ENCODE measurements at places on chromosomes 12 and 14.

GRCh38 chr12:55008944-55009585 is 10.7 kb upstream of the NEUROD4 start:
- no peak for DNase-seq

- DNase-seq, result peak; percentile 25
Measured at GRCh38 chr12:46266869-46267574, 1.8 kb downstream of the SLC38A1 start.

DNA sequence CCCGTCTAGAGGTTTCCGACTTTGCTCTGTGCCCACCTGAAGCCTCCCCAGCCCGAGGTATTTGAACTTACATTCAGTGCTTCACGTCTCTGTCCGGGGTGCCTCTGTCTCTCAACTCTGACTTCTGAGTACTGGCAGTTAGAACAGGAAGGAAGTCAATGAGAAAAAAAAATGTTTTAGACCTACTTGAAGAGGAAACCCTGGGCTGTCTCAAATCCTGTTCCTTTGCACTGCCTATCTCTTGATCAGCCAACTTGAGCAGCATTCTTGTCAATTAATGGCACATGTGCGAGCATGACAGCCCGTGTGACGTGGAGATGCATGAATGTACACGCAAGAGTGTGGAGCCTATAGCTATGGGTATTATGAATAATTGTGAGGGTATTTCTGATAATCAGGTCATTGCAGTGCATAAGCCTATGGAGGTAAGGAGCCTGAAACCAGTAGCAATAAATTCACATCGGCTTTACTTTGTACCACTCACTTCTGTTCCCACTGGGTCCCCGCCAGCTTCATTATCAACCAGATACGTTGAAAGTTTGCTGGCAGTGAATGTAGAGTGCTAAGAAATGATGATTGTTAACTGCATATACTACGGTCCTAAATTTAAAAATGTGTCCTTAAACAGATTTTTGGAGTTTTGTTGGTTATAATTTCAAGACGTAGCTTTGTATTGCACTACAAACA is at the start of gene ARHGDIB:
Gene ARHGDIB, minus strand, starts transcription at position 136 of the 687 bp plus-strand sequence. CDS start 10,889 bp downstream, outside the sequence.
- peak; percentile 68 for DNase-seq

- DNase-seq, result no peak
Measured at GRCh38 chr12:98154850-98155249, 360.5 kb upstream of the TMPO start.

DNA sequence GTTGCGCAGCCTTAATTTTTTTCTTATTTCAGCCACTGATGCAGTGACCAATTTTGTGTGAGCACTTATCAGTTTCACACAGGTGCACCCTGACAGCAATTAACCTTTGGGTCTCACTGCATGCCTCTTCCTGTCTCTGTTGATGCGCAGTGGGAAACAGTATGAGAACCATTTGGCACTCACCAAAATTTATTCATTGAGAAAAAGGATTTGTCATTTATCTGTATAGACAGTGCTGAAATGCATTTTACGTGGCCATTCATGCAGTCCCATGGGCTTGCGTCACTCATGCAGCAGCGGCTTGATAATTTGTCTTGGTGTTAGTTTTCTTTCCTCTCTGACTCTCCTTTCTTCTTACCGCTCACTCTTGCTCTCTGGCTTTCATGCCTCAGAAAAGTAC is 157.5 kb downstream of the C12orf75 start:
- DNase-seq, result no peak

- DNase-seq, result peak; percentile 81
Measured at GRCh38 chr14:69612014-69612782, 802 bp downstream of the SUSD6 start.

DNA sequence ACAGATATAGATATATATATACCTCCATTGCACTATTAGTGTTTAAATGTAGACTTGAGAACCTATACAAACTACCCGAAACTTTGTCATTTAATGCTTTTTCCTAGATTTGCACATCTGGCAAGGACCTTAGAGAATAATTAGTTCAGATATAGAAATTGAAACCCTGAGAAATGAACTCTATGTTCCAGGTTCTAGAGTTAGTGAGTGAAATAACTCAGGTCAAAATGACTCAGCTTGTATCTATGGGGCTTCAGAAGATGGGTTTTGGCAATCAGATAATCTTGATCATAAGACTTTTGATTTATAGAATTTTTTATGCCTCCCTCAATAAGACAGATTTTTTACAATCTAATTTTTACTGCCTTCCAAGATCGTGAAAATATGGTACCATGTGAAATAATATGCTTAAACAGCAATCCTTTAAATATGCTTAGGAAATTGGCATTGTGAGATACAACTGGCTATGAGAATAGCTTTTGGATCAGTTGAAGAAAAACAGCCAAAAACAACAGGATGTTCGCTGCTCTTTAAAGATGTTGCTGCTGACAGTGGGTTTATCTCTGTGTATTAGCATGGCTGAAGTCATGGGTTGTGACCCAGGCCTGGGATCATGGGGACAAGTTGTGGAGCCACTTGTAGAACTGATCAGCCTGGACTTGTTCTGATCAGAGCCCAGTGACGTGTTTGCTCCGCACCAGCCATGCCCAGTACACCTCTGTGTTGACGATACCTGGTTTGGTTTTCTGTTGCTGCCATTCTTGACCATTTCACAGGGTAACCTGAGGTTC is 63.6 kb downstream of the TTLL5 start:
- no peak for DNase-seq

GRCh38 chr12:51917041-51917590 is 9.8 kb downstream of the ACVRL1 start:
- no peak for DNase-seq

- DNase-seq, result no peak
Measured at GRCh38 chr12:120067901-120068300, 48.7 kb downstream of the RAB35 start.

- DNase-seq, result no peak
Measured at GRCh38 chr12:109653890-109654289, 59.7 kb upstream of the FAM222A start.

DNA sequence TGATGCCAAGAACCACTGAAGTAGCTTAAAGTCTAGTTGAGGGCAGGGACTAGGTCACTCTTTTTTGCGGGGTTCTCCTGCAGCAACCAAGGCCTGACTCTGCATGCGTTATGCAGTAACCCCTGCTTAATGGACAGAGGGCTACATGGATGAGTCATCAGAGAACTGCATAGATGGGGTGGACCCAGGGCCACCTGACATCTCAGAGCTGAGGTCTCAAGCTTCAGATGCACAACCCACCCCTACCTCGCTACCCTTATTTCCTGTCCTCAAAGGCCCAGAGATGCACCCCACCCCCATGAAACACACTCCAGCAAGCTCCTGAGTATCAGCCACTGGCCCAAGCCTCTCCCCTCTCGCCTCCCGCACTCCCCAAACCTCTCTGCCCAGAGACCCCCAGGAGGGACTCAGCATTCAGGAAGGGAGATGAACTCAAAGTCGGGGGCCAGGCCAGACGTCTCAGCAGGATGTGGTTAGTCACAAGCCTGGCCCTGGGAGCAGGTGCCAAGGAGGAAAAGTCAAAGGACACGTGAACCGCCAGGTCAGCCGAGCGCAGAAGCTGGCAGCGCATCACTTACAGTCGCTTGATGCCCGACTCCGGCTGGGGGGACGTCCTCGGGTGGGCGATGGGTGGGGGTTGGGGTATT is 25.8 kb downstream of the SNRNP35 start:
- no peak for DNase-seq

GRCh38 chr12:44677724-44678123 is 198.4 kb downstream of the NELL2 start:
- no peak for DNase-seq

- DNase-seq, result no peak
Measured at GRCh38 chr12:54432815-54433164, 13.7 kb upstream of the ITGA5 start.

GRCh38 chr14:59272633-59273032 is 84.2 kb downstream of the DAAM1 start:
- no peak for DNase-seq

- DNase-seq, result no peak
Measured at GRCh38 chr12:114431902-114432301, 26.0 kb upstream of the TBX5 start.

GRCh38 chr12:108449478-108449877 is 65.6 kb upstream of the FICD start:
- no peak for DNase-seq

GRCh38 chr14:73634011-73634833 is 10.6 kb upstream of the DNAL1 start:
- DNase-seq, result no peak

GRCh38 chr14:105563347-105563737 is 37.0 kb downstream of the TMEM121 start:
- no peak for DNase-seq

DNA sequence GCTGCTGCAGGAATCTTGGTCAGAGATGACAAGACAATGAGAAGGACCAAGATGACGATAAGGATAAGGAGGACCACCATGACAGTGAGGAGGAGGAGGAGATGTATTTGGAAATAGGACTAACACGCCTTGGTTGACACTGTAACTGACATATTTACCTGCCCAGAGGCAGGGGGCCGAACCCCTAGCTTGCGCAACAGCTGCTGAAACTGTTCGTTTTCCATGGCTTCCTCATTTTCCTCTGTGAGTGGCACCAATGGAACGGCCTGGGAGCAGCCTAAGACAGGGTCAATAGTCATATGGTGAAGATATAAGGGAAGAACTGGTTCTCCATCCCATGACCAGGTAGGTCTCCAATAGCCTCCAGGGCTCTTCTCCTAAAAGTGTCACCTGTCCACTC is 28.8 kb downstream of the TIMELESS start:
- no peak for DNase-seq

- DNase-seq, result no peak
Measured at GRCh38 chr12:12474931-12475795, 87.5 kb downstream of the DUSP16 start.

- DNase-seq, result no peak
Measured at GRCh38 chr12:3199551-3200031, 122.4 kb downstream of the TSPAN9 start.

DNA sequence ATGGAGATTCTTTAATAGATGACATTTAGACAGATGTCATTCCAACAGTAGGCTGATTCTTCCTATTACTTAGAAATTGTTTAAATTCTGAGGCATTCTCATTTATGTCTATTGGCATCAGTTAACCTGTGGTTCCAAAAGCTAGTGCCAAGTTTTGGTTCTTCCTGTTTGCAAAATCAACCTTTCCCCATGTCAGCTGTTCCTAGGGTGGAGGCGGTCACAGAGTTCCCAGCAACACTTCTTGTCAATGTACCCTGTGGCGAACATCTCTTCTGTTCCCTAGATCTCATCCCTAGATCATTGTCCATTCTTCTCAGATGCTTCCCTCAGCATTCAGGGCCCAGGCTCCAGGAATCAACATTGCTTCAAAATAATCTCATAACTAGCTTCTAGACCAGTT is 140.9 kb downstream of the PHLDA1 start:
- peak; percentile 19 for DNase-seq

- DNase-seq, result no peak
Measured at GRCh38 chr12:104676636-104677035, 219.9 kb downstream of the CHST11 start.

- DNase-seq, result no peak
Measured at GRCh38 chr14:79573486-79573885, 637.8 kb downstream of the DIO2 start.

- no peak for DNase-seq
Measured at GRCh38 chr12:52235822-52236361, 2.8 kb downstream of the KRT7 start.

- DNase-seq, result no peak
Measured at GRCh38 chr14:78345131-78345744, 175.1 kb downstream of the NRXN3 start.

- DNase-seq, result no peak
Measured at GRCh38 chr12:103952497-103952896, 13.2 kb upstream of the TDG start.

- no peak for DNase-seq
Measured at GRCh38 chr12:115362339-115362976, 678.5 kb upstream of the TBX3 start.

DNA sequence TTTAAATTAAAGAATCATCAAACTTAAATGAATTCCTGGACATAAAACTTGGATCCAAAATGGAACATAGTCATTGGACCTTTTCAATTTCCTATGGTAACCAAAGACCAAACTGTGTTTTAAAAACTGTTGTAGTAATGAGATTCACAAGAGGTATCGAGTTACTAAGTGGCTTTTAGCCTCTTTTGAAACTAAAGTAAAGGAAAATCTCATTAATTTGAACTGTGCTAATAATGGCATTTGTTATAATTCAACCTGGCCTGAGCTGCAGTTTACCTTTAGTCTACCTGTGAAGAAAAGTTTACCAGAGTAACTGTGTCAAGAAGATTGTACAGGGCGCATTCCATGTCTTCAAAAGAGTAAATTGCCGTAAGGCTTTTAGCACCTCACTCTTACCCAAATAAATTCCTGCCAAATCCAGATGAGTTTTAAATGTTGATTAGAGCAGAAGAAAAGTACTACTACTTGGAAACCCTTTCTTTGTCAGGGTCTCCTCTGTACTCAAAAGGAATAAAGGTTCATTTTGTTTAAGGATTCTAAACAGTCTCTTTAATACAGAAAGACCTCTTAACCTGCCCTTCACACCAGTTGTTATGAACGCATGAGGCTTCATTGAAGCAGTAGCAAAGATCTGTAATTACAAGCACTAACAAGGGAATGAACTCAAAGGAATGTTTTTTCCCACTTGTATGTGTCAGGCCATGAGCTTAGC is 17.1 kb upstream of the MED13L start:
- DNase-seq, result no peak

DNA sequence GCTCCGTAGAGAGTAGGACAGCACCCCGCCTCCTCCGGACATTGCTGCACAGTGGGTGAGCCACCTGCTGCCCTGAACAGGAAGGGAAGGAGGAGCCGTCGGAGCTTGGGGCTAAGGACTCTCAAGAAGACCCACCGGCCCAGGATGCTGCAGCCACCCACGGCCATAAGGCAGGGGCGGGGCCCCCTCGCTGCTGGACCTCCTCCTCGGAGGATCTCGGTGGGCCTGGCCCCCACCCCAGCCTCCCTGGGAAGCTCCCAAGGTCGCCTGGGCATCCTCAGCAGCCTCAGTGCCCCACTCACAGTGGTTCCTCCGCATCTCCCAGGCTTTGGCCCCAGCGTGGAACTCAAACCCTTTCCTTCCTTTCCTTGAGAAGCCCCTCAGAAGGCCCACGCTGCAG is 68.6 kb upstream of the DIO3 start:
- DNase-seq, result no peak

DNA sequence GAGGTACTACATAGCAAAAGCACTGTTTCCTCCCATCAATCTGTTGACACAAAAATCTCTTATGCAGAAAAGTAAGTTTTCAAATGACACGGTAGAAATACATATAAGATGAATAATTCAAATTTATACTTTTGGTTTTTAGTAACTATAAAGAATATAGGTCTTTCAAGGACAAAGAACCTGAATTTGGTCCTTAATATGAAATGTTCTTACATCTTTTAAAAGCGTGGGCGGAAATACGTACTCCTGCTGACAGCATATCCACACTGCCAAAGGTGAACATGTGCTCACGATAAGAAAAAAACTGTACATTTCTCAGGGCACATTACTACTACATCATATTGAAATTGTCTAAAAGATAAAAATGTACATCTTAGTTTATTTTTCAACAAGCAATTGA is 127.6 kb downstream of the FOXN3 start:
- DNase-seq, result no peak

DNA sequence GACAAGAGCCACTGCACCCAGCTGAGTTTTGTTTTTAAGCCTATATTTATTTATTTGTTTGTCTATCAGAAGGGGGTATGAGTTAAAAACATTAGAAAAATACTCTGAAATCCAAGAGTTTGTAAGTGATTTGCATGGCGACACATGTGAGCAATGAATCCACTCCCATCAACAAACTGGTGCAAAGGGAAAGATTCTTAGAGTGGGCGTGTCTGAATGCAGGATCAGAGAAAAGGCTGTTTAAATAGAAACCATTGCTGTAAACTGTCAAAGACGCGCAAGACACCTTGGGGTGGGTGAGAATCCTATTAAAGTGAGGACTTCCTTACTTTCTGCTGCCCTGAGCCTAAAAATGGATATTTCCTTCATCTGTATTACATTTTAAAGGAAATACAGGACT is 51.9 kb downstream of the ZFYVE26 start:
- DNase-seq, result no peak
